ENCODE measurements at places on chromosomes 4 and X.

DNA sequence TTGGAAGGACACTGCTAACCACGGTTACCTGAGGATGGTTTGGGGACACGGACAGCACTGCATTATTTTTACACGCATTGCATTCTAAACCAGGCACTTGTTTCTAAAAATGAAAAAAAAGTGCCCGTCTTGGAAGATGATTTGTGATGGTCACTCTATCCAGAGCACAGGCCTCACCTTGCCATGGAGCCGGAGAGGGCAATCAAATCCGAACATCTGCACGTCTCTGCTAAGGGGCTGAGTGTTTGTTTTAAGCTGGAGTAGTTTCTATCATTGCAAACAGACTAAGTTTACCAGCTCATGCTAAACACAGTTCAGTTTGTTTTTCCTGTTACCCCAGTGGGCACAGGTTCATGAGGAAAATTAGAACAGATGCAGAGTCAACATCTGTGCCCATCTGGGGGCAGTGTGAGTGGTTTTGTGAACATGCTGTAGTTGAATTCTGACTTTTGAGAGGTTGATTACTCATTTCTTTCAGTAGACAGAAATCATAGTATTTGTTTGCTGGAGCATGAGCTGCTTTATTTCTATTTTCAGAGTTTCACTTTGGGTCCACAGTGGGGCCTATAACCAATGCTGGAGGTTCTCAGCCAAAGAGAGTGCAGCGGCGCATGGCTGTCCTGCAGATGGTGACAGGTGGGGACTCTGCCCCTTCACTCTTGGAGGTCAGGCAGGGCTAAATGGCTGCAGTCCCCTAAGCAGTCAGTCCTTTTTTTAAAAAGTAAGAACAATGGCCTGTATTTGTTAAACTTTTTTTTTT is 65.4 kb upstream of the ENPP6 start:
- no peak for DNase-seq

DNA sequence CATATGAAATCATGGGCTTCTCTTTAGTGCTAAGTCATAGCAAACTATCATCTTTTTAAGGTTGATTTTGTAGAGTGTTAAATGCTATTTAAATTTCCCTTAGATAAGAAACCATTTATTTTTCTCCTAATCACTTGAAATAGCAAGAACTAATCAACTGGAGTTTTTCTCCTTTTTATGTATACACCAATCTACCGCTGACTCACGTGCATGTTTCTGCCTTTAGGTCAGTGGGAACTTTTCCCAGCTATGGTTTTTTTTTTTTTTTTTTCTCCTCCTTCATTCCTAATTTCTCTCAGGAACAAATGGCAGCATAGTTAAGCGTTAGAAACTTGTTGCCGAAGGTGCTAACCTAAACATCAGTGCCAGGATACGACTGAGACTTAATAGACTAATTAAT is 176.4 kb downstream of the BMPR1B start:
- no peak for DNase-seq

DNA sequence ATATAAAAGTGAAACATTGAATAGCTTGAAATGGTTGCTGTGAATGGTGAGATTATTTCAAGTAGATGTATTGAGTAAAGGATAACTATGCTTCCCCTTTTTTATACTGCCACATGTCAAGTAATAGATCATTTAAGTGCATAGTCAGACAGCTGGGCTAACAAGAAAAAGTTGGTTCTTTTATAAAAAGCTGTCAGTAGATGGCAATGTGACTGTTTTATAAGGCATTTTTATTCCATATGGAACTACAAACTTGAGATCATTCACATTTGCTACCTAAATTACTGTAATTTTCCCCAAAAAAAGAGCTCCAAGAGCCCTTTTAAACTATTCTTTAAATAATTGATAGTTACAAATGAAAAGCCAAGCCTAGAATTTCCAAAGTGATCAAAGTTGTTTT is 831.0 kb downstream of the C4orf33 start:
- DNase-seq, result no peak

DNA sequence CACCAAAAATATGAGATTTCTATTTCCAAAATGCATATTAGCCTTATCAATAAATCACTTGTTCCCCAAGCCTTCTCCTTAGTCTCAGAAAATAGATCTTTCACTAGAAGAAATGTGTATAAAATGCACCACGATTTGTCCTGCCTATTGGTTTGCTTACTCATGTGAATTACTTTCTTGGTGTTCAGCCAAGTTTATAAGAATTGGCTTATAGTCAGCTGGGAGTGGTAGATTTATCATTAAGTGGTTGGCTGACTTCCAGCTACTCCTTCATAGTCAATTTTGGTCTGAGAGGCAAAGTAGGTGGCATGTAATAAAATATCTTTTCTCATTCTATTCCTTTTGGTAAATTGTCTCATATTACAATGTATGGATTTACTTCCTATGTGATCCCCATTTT is 1.3 kb downstream of the SULT1E1 start:
- peak; percentile 63 for DNase-seq

DNA sequence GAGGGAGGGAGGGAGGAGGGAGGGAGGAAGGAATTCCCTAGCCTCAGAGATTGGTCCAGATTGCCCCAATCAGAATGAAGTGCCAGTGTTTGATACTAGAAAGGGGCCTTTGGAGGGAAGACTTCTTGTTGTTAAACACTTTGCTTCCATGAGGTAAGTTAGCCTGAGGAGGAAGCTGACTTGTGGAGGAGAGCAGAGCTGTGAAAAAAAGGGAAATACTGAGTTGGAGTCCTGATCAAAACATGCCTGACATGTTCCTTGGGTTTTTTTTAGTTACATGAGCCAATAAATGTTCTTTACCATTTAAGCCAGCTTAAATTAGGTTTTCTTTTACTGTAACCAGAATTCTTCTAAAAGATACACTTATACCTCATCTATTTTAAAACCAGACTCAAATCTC is 57.6 kb downstream of the GSX2 start:
- DNase-seq, result no peak

- DNase-seq, result no peak
Measured at GRCh38 chr4:26784207-26784865, 76.3 kb upstream of the STIM2 start.

DNA sequence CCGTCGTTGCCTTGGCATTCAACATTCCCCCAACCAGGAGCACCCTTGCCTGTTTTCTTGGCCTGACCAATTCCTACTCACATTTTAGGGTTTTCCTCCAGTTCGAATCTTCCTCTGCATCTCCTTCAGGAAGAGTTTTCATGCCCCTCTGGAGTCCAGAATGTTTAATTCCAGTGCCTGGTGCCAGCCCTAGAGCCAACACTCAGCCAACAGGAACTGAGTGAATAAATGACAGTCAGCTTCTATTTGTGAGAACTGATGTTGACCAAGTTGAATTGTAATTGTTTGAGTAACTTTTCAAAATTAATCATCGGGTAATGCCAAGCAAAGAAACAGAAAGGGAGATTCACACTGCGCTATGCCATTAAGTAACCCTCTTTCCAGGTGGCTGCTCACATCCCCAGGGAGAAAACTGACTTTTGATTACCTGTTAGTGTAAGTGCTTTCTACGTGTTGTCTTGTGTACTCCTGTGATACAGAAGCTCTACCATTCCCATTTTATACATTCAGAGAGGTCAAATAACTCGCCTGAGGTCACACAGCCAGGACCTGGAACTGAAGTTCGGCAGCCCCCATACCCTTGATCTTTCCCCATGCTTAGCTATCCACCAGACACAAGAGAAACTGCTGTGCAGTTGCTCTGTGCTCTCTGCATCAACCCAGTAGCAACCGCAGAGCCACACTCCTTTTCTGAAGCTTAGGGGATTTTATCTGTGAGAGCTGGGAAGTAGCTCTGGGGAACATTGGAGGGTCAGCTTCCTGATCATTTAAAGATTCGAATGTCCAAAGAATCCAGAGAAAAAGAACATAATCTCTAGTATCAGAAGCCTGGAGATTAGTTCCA is 19.0 kb upstream of the SLC2A9 start:
- DNase-seq, result no peak

DNA sequence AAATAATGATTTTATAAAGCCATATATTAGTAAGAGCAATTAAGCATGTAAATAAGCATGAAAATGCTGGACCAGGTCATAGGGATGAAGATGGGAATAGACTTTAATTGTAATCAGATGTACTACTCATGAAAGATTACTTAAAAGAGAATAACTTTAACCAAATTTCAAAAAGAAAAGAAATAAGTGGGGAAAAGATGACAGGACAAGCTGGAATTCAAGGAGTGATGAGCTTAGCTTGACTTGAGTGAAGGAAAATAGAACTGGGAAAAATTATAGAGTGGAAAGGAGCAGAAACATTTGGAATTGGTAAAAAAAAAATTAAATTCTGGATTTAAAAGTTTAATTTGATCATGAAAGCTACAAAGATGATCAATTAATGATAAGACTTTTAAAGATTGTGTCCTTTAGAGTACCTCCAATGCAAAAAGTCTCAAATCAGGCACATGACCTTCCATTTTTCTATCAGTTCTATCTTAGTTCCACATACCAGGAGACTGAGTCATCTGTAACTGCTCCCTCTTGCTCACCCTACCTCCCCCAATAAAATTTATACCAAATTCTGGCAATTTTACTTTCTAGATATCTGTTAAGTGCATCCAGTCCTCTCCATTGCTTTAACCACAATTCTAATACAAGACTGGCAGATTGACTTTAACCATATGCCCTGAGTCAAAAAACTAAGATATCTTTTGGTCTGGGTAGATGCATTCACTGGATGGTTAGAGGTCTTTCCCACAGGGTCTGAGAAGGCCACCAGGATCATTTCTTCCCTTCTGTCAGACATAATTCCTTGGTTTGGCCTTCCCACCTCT is 56.4 kb upstream of the SLIT2 start:
- no peak for DNase-seq

DNA sequence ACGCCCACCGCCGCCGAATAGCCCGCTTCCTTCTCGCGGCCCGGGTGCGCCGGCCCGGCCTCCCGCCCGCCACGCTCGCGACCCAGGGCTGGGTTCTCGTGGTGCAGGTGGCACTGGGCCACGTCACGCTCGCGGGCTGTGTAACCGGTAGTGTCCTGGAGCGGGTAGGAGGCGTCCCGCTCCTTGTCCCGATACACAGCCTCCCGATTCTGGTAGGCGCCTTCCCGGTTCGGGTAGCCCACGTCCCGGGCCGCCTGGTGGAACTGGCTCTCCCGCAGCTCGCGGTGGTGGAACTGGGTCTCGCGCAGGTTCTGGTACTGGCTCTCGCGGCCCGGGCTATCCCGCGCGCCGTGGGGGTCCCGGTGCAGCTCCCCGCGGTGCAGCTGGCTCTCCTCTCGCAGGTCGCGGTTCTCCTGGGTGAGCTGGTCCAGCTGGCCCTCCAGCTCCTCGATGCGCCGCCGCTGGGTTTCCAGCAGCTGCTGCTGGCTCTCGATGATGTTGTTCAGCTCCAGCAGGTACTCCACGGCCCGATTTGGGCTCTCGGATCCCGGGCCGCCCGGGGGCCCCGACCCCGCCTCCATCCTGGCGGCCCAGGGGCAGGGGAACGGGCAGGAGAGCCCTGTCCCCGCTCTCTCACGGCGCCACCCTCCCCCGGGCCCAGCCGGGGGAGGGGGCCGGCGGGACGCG is 39.3 kb upstream of the IQSEC2 start:
- DNase-seq, result no peak

DNA sequence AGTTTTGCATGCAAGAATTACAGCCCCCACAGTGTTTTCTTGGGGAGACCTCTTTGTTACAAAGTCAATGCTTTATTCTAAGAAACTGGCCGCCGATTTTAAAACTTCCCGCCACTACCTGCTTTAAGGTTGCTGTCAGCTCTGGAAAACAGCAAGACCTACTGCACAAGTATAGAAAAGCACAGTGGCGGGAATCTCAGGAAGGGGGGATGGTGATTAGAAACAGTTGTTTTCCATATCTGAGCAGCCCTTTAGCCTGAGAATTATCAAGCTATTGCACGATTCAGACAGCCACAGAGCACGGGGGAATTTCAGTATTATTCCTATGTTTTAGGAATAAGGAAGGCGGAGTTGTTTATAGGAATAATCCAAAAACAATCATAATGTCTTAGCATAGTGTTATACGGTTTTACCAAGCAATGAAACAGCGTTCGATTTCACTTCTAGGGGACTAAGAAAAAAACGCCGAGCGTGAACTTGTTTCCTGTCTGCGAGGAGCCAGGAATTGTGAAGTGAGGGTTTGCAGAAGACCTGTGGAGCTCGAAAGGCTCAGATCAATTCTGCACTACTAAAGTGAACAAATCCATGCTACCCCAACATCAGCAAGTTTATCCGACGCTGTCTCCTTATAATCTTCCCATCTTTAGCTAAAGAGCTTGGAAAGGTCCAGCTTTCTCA is 81.3 kb downstream of the HMGN5 start:
- no peak for DNase-seq

DNA sequence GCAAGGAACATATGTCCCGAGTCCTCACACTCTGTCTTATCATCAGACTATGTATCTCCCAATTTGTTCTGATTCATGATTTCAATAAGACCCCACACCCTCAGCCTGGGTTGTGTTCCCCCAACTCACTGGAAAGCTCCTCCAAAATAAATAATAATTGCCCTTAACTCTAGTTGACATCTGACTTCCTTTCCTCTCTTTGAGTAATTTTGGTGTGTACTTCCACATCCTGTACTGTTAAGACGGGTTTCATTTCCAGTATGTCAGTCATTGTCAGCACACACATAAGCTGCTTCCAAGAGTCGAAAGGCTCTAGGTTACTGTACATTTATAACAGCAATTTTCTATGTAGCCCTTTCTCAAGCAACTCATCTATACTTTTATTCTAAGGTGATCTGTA is 52.2 kb upstream of the C1QTNF7 start:
- no peak for DNase-seq

DNA sequence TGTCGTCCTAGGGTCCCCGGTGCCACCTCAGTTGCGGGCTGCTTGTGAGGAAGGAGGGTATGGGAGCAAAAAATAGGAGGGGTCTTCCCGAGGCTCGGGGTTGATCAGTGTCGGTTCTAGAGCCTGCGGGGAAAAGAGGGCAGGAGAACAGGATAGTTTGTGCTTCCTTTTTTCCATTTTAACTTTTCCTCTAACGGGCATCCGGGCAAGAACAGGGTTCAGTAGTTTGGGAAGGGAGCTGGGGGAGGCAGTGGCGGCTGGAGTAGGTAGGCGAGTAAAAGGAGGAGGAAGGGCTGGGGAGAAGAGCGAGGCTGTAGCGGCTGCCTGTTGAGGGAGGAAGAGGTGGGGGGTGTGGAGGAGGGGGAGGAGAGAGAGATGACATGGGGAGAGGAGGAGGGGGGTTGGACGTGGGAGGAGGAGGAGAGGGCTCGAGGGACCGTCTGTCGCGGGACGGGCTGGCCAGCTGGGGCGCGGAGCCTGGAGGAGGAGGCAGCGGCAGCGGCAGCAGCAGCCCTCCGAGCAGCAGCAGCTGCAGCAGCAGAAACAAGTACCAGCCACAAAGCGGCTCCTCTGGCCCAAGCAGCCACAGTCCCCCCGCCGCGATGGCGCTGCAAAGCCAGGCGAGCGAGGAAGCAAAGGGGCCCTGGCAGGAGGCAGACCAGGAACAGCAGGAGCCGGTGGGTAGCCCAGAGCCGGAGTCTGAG is at the start of gene SLC16A2:
TSS of gene SLC16A2 (plus strand) at position 458 of the 704 bp plus-strand sequence. CDS start at position 603, 145 bp downstream.
- DNase-seq, result no peak
